Hematopoietic multipotent progenitor cell treated with erythropoietin and hydrocortisone succinate and interleukin-3 and kit ligand, for 17 days (in vitro differentiated cells): ENCODE measurements at places on chromosomes 3 and 15.

GRCh38 chr3:101244212-101244575 lies 76.2 kb downstream of the IMPG2 start:
- DNase-seq: no peak

DNA sequence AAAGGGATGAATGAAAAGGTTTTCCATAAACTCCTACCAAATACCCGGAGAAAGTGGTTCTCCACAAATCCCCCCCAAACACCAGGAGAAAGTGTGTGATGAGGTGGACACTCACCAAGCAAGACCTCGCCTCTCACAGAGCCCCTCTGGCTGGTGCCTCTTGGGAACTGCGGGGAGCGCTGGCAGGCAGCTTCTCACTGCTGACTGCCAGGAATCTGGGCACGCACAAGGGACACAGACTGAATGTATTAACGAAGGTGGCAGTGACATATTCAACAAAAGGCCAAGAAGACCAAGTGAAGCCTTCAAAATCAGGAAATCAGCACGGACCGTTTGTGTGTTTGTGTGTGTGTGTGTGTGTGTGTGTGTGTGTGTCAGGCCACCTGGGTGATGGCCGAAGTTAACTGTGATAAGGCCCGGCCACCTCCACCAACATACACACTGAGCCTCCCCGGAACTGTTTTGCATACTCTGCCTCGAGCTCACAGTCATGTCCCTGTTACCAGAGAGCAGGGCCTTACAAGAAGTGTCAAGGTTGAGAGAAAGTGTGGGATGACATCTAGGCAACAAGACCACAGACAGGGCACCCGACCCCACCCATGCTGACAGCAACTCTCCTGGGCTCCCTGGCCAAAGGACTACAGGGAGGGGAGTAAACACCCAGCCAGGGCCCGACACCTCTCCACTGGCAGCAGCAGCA lies 18.0 kb downstream of the ATP10A start:
- no peak for DNase-seq

DNA sequence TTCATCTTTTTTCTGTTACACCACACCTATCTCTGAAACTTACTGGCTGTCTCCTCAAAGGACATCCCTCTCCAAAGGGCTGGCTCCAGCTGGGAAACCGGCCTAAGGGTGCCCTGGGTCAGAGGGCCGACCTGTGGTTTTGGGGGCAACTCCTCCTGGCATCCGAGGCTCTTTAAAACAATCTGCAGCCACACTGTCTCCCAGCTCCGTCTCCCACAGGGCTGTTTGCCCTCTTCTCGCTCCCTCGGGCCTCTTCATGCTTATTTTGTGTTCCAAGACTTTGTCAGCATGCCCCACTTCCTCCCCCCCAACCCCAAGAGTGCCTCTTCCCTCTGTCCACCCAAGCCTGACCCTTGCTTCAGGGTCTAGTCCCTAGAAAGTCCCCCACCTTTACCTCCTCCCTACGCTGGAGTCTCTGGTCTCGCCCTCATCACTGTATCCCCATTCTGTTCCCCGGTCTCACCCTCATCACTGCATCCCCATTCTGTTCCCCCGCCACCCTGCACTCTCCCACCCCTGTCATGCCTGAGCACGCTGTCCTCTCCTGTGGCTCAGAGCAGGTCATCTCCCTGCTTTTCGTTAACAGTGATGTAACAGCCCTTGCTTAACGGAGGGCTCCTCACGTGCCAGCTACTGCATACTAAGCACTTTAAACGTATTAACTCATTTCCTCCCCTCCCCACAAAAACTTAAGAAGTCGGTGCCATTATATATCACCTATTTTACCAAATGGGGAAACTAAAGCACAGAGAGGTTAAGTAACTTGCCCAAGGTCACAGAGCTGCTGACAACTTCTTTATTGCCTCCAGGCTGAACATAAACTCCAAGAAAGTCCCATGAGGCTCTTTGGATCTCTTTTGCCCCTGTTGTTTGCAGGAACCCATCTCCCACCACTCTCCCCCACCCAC lies 1.1 kb upstream of the CSK start:
- no peak for DNase-seq

GRCh38 chr3:13072600-13073325 lies 466 bp downstream of the IQSEC1 start:
- no peak for DNase-seq

- DNase-seq: no peak
These were observed 23.1 kb downstream of the UBE3A start for GRCh38 chr15:25415707-25416106.

DNA sequence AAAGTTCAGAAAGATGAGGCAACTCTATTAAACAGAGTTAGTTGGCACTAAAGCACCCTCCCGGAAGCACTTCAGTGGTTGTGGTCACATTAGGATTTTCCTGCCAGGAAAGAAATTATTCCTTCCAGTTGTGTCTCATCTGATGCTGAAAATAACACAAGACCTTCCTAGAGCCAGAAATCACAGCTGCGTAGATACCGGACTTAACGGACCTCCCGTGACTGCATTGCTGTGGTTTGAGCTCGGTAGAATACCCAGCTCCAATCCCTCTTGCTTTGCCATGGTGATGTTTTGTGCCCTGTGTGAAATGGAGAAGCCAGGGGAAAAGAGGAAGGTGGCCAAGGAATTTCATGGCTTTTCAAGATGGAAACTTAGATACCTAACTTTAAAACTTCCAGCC lies 215.0 kb upstream of the IGF1R start:
- DNase-seq: no peak

GRCh38 chr3:165642761-165643420 lies 194.3 kb downstream of the BCHE start:
- DNase-seq: no peak

- no peak for DNase-seq
These were observed 164.8 kb downstream of the ERC2 start for GRCh38 chr3:56303487-56303886.

DNA sequence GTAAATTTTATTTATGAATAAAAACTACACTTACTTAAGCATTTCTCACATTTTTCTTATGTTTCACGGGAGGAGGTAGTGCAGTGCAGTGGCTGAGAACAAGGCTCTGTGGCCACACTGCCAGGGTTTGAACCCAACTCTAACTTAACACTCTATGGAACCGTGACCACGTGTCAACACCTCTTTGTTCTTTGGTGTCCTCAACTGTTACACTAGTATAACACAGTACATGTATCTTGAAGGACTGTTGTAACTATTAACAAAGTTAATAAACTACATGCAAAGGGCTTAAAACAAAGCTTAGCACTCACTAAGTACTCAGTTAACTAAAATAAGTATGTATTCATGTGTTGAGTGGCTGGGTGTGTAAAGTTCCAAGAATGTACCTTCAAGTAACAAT lies 19.5 kb downstream of the CD47 start:
- DNase-seq: no peak

DNA sequence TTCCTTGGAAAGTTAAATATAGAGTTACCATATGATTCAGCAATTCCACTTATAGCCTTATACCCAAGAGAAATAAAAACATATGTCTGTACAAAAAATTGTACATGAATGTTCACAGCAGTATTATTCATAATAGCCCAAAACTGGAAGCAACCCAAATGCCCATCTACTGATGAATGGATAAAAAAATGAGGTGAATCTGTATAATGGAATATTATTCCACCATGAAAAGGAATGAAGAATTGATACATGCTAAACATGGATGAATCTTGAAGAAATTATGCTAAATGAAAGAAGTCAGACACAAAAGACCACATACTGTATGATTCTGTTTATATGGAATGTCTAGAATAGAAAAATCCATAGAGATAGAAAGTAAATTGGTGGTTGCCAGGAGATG lies 61.4 kb downstream of the TTC23 start:
- no peak for DNase-seq

GRCh38 chr15:57406062-57406772 lies 29.9 kb downstream of the CGNL1 start:
- DNase-seq: no peak

- no peak for DNase-seq
These were observed 342.8 kb downstream of the TUSC7 start for GRCh38 chr3:117052395-117052794.

DNA sequence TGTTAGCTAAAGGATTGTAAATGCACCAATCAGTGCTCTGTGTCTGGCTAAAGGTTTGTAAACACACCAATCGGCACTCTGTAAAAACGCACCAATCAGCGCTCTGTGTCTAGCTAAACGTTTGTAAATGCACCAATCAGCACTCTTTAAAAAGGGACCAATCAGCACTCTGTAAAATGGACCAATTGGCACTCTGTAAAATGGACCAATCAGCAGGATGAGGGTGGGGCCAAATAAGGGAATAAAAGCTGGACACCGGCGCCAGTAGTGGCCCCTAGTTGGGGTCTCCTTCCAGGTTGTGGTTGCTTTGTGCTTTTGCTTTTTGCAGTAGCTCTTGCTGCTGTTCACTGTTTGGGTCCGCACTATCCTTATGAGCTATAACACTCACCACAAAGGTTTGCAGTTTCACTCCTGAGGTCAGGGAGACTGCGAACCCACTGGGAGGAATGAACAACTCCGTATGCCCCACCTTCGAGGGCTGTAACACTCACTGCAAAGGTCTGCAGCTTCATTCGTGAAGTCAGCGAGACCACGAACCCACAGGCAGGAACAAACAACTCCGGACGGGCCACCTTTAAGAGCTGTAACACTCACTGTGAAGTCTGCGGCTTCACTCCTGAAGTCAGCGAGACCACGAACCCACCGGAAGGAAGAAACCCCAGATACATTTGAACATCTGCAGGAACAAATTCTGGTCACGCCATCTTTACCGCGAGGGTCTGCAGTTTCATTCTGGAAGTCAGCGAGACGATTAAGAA lies 1.1 kb upstream of the SUCLG2 start:
- DNase-seq: peak; percentile 68

DNA sequence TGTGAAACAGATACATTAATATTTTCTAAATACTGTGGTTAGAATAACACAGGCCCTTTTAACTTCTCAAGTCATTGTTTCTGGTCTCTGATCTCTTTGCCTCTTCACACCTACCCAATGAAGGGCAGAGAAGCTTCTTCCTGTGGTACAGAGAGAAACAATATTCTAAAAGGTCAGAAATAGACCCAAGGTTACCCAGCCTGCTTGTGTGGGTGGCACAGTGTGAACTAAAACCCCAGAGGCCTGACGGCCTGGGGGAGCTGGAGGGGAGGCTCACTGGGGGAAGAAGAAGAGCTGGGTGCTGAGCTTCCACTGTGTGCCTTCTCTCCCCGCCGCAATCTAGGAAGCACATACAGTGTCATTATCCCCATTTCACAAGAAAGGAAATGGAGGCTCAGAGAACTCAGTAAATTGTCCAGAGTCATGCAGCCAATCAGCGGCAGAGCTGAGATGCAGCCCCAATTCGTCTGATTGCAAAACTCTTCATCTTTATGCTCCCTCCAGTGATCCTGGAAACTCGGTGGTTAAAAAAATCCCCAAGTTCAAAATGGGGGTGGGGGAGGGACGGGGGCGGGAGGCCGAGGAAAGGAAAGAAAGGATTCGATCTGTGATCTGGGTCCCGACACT lies 64.1 kb upstream of the HEG1 start:
- DNase-seq: no peak

DNA sequence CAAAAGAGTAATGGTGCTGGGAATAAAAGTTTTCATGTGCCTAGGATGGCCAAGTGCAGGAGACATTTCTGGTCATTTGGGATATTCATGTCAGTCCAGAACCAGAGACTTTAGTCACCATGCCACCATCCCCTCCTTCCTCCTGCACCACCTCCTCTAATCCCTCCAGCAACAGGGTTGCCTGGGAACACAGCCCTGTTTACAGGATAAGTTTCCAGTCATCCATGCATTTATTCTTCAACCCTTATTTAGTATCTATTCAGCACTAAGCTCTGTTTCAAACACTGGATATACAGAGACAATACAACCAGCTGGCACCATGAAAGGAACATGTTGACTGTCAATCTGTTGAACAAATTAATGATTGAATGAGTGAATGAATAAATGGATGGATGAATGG lies 211.7 kb downstream of the CLSTN2 start:
- no peak for DNase-seq

GRCh38 chr3:136559896-136560295 lies 192.3 kb downstream of the STAG1 start:
- DNase-seq: no peak

DNA sequence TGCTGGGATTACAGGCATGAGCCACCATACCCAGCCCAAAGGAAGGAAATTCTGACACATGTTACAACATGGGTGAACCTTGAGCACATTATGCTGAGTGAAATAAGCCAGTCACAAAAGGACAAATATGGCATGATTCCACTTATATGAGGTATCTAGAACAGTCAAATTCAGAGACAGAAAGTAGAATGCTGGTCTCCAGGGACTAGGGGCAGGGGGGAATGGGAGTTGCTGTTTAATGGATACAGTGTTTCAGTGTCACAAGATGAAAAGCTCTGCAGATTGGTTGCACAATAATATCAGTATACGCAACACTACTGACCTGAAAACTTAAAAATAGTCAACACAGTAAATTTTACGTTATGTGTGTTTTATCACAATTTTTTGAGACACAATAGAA lies 4.1 kb downstream of the SPATA12 start:
- DNase-seq: no peak

GRCh38 chr3:102727340-102727739 lies 292.5 kb downstream of the ZPLD1 start:
- no peak for DNase-seq
